Chondrocyte (in vitro differentiated cells): ENCODE measurements at places on chromosomes 3 and 15. TPM values are rescaled to one million over a fixed set of nuclear protein-coding genes. Genes with fewer than 3 reads are reported as not detected.

ITGA11 gene
- 965 to 1,105 TPM (median 1,092 TPM) in 3 replicates for total RNA-seq

DNA sequence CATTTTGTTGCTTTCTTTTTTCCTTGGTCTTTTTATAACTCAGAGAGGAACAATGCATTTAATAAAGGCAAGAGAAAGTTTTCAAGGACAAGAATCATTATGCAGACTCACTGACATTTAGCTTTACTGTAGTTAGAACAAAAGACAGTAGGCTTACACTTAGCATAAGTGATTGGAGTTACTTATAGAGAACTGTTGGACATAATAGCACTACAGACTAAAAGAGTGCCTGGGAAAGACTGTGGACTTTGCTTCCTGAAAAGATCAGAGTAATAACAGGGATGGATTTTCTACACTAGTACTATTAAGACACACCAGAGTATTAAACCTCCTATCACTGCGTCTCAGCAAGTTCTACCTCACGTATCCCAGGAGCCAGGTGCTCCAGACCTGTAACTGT lies 39.3 kb upstream of the SPRED1 start:
- no peaks in the 10 kb centered on the region for H3K36me3 ChIP-seq
- H3K4me1 ChIP-seq: peaks cover 27% of the 10 kb centered on the region
- H3K4me3 ChIP-seq: no peak overlapping the region
- H3K27ac ChIP-seq: no peak overlapping the region
- no peaks in the 10 kb centered on the region for H3K27me3 ChIP-seq

- H3K27me3 ChIP-seq: no peaks in the 10 kb centered on the region
- H3K27ac ChIP-seq: no peak overlapping the region
- peaks cover 37% of the 10 kb centered on the region for H3K36me3 ChIP-seq
- no peak overlapping the region for H3K4me3 ChIP-seq
- no peaks in the 10 kb centered on the region for H3K4me1 ChIP-seq
- peak; percentile 55 for DNase-seq
Measured at GRCh38 chr3:123154020-123154985, 47.4 kb upstream of the SEC22A start.

GRCh38 chr3:190323246-190323626 lies 990 bp upstream of the CLDN1 start:
- no peak for DNase-seq
- H3K4me3 ChIP-seq: peak overlapping the region; percentile 81
- no peaks in the 10 kb centered on the region for H3K36me3 ChIP-seq
- H3K4me1 ChIP-seq: peaks cover 56% of the 10 kb centered on the region
- H3K27me3 ChIP-seq: no peaks in the 10 kb centered on the region

GRCh38 chr15:92393980-92394308 lies 263 bp downstream of the ST8SIA2 start:
- H3K4me3 ChIP-seq: peak overlapping the region; percentile 87
- peaks cover 50% of the 10 kb centered on the region for H3K27me3 ChIP-seq
- no peak overlapping the region for H3K27ac ChIP-seq
- H3K36me3 ChIP-seq: no peaks in the 10 kb centered on the region

- H3K36me3 ChIP-seq: no peaks in the 10 kb centered on the region
- no peak overlapping the region for H3K27ac ChIP-seq
- no peak for DNase-seq
- H3K27me3 ChIP-seq: peaks cover 11% of the 10 kb centered on the region
- H3K4me1 ChIP-seq: no peaks in the 10 kb centered on the region
- no peak overlapping the region for H3K4me3 ChIP-seq
Measured at GRCh38 chr3:135853981-135854380, 111.5 kb upstream of the PPP2R3A start.

- peaks cover 13% of the 10 kb centered on the region for H3K4me1 ChIP-seq
- H3K4me3 ChIP-seq: peak within 1 kb of the TSS; percentile 61
- no peak for DNase-seq
Measured at GRCh38 chr15:64151727-64152506, at the start of gene SNX22. Gene SNX22, plus strand, starts transcription at chr15:64151731. Its CDS starts 45 bp downstream, at chr15:64151776.

DNA sequence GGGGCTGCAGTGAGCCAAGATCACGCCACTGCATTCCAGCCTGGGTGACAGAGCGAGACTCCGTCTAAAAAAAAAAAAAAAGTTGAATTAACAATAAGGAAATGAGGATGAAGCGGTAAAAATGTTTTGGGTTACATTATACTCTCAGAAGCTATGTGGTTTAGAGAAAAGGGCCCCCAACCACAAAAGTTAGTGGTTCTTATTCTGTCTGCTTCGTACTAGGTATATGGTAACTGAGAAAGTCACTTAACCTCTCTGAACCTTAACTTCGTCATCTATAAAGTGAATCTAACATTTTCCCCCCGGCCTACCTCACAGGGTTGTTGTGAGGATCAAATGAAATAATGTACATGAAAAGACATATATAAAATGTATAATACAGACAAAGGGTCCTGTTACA lies 38.4 kb upstream of the EHHADH start:
- H3K27ac ChIP-seq: no peak overlapping the region
- no peaks in the 10 kb centered on the region for H3K4me1 ChIP-seq
- H3K36me3 ChIP-seq: peaks cover 3% of the 10 kb centered on the region
- H3K27me3 ChIP-seq: no peaks in the 10 kb centered on the region
- DNase-seq: no peak

- DNase-seq: no peak
- peaks cover 3% of the 10 kb centered on the region for H3K36me3 ChIP-seq
- no peaks in the 10 kb centered on the region for H3K27me3 ChIP-seq
- H3K4me1 ChIP-seq: peaks cover 10% of the 10 kb centered on the region
- H3K4me3 ChIP-seq: no peak overlapping the region
- H3K27ac ChIP-seq: peak overlapping the region; percentile 34
Measured at GRCh38 chr3:110881069-110881468, 190.5 kb upstream of the NECTIN3 start.

GRCh38 chr3:119405315-119405714 lies 58.1 kb downstream of the TMEM39A start:
- H3K4me1 ChIP-seq: peaks cover 4% of the 10 kb centered on the region
- peaks cover 30% of the 10 kb centered on the region for H3K36me3 ChIP-seq
- no peak overlapping the region for H3K4me3 ChIP-seq
- DNase-seq: no peak

- no peaks in the 10 kb centered on the region for H3K4me1 ChIP-seq
- H3K36me3 ChIP-seq: peaks cover 3% of the 10 kb centered on the region
- no peak overlapping the region for H3K27ac ChIP-seq
- DNase-seq: no peak
- H3K27me3 ChIP-seq: no peaks in the 10 kb centered on the region
- no peak overlapping the region for H3K4me3 ChIP-seq
Measured at GRCh38 chr3:67678665-67679064, 24.3 kb upstream of the SUCLG2 start.

GRCh38 chr3:129602309-129602708 lies 4.2 kb downstream of the PLXND1 start:
- peak overlapping the region; percentile 97 for H3K27ac ChIP-seq
- no peak for DNase-seq
- H3K4me3 ChIP-seq: peak overlapping the region; percentile 98
- no peaks in the 10 kb centered on the region for H3K27me3 ChIP-seq
- H3K36me3 ChIP-seq: peaks cover 2% of the 10 kb centered on the region
- peaks cover 79% of the 10 kb centered on the region for H3K4me1 ChIP-seq

PLA1A gene
- 0.55 to 0.92 TPM (median 0.82 TPM) in 3 replicates for total RNA-seq
